ENCODE measurements at places on chromosomes 2 and 18. TPM values are rescaled to one million over a fixed set of nuclear protein-coding genes. Genes with fewer than 3 reads are reported as not detected.

DNA sequence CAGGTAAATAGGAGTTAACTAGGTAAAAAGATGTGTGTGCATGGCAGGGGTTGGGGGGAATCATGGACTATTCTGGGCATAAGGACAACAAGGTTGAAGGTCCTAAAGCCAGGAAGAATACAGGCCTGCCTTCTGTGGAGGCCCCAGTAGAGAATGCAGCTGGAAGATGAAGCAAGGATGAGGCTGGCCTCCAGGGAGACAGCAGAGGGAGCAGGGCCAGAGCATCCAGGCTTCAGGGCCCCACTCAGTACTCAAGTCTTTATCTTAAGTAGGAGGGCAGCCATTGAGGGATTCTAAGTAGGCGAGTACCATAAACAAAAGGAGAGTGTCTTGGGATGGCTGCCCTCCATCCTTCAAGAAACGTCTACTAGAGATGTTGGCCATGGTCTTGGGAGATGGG is 101.8 kb upstream of the APCDD1 start:
- DNase-seq = no peak

DNA sequence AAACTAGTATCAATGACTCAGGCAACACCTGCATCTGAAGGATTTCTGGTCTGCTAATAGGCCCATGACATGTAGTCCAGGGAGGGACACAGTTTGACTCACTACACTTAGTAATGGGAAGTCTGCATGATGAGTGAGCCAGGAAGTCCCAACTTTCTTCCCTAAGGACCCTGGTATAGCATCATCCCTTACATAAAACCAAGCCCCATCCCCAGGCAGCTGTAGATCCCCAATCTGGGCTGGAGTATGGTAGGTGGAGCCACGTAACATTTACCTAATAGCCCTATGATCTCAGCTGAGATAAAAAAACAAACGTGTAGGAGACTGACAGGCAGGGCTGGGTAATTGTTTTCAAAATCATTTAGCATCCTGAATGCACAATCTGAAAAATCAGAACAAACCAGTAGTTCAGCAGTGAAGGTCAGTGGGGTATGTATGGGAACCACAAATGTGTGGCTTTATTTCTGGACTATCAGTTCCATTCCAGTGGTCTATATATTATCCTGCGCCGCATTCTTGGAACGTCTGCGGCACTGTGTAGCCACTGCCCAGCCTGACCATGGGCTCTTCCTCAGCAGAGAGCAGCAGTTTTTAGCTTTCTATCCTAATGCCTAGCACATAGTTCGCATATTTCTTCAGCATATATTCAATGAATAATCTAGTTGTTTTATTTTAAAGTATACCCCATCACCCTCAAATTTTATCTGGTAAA is 33.5 kb downstream of the EPB41L3 start:
- no peak for DNase-seq

The INPP4A gene
- total RNA-seq = 10.4 TPM

DNA sequence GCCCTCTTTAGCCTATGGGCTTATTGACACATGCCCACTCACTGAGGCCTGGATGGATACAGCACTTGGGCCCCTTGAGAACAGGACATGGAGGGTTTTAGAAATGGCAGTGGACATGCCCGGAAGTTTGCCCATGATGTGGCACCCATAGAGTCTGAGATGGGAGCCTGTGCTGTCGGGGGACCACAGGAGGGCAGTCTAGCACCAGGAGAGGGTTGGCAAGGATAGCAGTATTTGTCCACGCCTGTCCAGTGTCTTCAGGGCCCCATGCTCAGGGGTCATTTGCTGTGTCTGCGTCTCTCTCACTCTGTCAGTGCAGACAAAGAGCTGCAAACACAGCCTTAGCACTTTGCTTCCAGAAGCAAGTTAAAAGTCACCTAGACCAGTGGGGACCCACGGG is 48.7 kb downstream of the IL1RL2 start:
- no peak for DNase-seq

- no peak for DNase-seq
These were observed 121.6 kb downstream of the SNTG2 start for GRCh38 chr2:1072250-1072649.

- DNase-seq = no peak
These were observed 743.7 kb upstream of the HS6ST1 start for GRCh38 chr2:129062146-129062912.

DNA sequence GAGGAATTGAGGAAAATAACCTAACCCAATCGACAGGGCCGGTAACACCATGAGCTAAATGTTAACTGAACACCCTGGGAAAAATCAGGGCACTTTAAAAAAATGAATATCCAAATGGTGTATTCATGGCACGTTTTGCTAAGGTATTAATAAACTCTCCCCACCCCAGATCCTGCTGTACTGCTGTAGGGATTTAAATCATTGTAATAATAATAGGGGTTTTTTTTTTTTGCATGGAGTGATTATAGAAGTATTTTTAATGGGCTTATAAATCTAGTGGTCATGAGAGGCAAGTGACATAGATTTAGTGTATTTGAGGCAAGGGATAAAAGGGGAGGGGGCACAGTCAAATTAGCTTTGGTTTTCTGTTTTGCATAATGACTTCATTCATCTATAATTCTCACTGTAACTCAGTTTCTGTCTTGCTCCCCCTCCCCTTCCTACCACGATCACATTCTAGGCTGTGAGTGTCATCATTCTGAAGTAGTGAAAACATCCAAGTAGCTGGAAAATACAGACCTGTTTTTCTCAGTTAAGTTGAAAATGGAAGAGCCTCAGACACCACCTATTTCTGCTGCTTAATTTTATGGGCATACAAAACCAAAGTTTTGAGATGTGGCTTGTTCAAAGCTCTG is 18.2 kb upstream of the MGAT5 start:
- DNase-seq = no peak

DNA sequence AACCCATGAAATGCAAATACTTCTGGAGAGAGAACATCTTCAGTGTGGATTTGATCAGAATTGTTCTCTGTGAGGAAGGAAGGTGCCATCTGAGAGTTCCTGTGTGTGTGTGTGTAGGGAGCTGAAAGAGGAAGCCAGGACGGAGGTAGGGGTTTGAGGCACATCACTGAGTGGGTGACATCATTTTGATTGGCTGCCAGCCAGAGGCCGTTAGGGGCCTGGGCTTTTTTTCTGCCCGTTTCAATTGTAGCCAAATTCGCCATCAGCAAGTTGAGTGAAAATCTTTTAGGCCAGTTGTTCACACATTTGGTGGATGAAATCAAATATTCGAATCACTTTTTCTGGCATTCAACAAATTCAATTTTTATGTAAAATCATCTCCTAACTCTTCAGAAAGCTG is 48.9 kb downstream of the TSN start:
- DNase-seq = peak; percentile 66

DNA sequence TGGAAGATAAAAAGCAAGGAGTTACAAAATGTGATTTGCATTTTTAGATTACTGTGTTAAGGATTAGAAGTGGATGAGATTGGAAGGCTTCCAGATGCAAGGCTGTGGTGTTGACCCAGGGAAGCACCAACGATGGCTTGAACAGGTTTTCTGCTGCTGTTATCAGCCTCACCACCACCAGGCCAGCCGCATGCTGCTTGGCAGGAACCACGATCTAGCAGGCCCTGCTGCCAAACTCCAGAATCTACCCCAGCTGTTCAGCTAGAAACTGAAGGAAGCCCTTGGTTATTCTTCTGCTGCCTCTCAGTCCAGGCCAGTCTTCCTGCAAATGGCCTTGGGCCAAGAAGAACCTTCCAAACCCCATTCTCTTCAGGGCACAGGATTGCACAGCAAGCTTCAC is 133.9 kb downstream of the MTCL1 start:
- peak; percentile 76 for DNase-seq

The EIF2AK3 gene
- 57.9 TPM for total RNA-seq

The STARD6 gene
- total RNA-seq = not detected

DNA sequence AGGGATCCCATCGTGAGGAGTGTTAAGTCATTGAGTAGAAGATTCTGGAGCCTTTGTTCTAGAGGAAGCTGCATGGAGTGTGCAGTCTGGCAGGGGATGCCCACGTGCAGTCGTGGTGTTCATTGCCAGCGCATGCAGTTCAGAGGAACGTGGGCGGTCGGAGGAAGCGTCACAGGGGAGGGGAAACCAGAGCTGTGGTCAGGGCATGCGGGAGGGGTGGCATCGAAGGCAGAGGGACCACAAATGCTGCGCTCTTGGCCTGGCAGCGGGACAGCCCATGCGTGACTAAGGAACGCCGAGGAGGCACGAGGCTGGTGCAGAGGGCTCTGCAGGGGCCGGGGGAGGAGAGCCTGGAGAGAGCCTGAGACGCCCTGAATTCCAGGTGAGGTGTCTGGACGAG is 141.1 kb downstream of the KLHL29 start:
- DNase-seq = no peak

DNA sequence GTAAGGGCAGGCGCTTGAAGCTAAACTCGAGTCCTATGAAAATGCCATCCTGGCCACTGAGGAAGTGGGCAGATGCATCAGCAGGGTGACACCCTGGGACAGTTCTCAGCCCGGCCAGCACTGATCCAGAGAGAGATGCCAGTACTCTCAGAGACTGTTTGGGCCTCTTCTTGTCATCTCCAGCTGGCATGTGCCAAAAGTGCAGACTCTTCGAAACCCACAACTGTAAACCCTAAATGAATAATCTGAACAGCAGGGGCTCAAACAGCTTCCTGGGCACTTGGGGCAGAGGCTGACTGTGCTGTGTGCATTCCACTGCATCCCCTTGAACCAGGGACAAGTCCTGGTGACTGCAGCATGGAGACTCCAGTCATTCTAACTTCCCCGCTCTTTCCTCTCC is 204.2 kb upstream of the SMAD2 start:
- DNase-seq = no peak

GRCh38 chr2:109523121-109523520 is 90.6 kb downstream of the SEPTIN10 start:
- DNase-seq = no peak

DNA sequence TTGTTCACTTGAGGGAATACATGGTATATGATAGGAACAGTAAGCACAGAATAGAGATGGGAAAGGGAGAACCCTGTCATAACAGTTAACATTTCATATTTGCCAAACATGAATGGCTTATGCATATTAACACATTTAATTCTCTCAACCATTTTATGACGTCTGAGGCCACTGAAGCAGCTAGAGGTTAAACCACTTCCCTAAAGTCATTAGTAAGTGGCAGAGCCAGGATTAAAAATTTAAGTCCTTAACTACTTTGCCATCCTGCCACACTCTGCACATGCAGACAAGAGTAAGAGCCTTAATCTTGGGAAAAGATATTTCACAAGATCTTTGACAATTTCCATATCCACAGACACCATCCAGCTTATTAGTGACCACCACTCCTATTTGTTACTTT is 2.1 kb downstream of the LIPT1 start:
- DNase-seq = no peak

GRCh38 chr2:187614756-187615155 is 60.5 kb upstream of the TFPI start:
- DNase-seq = no peak

GRCh38 chr2:12504443-12504842 is 212.3 kb upstream of the TRIB2 start:
- DNase-seq = no peak

DNA sequence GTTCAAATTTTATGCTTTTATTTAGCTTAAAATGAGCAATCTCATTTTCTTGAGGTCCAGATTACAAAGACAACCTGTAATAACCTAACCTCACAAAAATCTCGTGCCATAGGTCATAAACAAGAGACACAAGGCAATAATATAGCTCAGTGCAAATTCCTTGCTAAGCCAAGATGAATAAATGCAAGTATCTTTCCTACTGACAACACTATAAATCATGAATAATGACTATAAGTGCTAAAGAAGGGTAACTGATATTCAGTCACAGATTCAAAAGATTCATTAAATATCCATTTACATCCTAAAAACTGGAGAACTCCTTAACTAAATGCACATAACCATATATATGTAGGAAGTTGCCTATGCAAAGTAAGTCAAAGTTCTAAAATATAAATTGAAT is 1641.6 kb downstream of the LRP1B start:
- no peak for DNase-seq

DNA sequence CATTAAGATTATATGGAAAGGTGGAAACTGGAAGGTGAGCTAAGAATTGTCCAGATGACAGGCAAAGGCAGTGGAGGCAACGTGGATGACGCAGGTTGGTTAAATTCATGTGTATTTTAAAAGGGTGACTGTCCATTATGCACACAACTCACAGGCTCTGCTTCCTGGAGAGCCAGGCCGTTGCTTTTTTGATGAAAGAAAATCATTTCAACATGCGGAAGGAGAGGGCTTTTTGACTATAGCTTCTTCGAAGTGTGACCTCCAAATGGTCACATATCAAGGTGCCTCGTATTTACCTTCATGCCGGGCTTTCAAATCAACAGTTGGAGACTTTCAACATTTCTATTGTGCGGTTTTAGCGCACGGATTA is 126.7 kb downstream of the MYCN start:
- DNase-seq = peak; percentile 48

- peak; percentile 25 for DNase-seq
These were observed 92.0 kb downstream of the HDAC4 start for GRCh38 chr2:239308661-239309397.

Measured in stomach (tissue), 19 donors.